ENCODE measurements at places on chromosomes 16 and 17.

DNA sequence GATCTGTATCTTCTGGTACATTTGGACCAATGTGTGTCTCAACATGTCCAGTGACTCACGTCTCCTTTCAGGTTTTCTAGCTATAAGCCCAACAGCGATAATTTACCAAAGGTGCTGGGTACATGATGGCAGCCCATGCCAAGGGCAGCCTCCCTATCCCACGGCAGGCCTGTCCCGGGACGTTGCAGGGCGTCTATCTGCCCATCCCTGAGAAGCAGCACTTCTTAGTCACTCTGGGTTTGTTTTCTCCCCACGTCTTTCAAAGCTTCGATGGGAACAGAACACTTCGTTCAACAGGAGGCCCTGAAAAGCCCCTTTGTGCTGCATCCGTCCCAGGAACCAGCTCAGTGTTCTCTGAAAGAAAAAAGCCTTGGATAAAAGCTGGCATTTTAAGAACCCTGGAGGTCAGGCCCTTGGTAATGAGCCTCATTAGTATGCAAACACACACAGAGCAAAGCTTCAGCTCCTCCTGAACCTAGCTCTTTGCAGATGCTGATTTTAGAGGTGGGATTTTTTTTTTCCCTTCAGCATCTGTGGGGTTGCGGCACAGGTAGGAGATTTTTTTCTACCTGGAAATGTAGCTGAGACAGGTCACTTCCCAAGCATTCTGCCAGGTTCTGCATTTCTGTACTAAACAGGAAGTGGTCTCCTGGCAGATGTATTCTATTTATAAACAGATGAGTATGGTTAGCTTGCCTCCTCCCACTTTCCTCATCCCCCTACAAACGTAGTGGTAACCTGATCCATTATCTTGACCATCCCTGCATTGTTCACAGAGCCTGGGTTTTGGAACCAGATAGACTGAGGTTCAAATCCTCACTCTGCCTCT, 17.5 kb upstream of the MT4 start:
- DNase-seq, result no peak

GRCh38 chr17:40469805-40470675, 26.8 kb downstream of the IGFBP4 start:
- DNase-seq, result no peak

GRCh38 chr16:68216240-68216639, 19.7 kb downstream of the ESRP2 start:
- DNase-seq, result no peak

DNA sequence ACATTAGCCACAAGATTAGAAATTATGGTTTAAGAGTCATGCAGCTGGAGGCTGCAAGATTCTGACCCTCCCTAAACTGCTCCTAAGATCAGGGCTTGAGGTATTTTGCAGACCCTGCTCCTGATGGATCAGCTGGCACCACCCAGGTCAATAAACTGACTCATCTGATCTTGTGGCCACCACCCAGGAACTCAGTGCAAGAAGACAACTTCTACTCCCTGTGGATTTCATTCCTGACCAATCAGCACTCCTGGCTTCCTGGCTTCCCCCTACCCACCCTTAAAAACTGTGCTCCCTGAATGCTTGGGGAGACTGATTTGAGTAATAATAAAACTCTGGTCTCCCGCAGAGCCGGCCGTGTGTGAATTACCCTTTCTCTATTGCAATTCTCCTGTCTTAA, 25.0 kb upstream of the MILR1 start:
- no peak for DNase-seq

DNA sequence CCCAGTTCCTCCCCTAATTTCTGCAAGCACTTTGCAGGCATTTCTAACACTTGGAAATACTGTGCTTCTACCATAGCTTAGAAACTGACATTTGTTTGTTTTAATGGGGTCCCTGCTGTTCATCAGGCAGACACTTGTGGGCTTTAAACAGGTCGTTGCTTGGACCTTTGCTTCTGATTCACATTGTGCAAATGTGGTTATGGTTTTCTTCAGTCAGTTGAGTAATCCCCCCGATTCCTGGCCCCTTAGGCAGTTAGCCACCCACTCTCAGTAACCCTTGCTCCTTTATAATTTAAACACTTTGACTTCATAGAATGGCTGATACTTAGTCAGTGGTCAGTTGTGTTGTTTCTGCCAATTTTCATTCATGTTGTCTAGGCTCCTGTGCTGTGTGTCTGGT, 39.4 kb downstream of the SLC47A1 start:
- no peak for DNase-seq

- no peak for DNase-seq
These were observed 46.5 kb downstream of the FAM222B start for GRCh38 chr17:28796062-28796461.

- DNase-seq, result no peak
These were observed 1.8 kb upstream of the OR1E1 start for GRCh38 chr17:3400055-3400454.

- DNase-seq, result no peak
These were observed 22.3 kb downstream of the TMC6 start for GRCh38 chr17:78106211-78106610.

GRCh38 chr17:63653050-63653449, 30.8 kb downstream of the MAP3K3 start:
- DNase-seq, result no peak

DNA sequence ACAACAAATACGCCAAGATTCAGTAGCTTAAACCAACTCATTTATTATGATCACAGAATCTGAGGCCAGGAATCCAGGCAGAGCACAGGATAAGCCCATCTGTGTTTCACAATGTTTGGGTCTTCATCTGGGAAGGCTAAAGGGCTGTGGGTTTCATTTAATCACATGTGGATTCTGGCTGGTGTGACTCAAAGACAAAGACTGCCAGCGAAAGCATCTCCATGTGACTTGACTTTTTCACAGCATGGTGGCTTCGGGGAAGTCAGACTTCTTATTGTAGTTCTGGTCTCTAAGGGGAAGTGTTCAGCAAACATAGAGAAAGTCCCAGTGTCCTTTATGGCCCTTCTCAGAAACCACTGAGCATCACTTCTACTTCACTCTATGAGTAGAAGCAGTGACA, 1014.4 kb upstream of the GOT2 start:
- no peak for DNase-seq

DNA sequence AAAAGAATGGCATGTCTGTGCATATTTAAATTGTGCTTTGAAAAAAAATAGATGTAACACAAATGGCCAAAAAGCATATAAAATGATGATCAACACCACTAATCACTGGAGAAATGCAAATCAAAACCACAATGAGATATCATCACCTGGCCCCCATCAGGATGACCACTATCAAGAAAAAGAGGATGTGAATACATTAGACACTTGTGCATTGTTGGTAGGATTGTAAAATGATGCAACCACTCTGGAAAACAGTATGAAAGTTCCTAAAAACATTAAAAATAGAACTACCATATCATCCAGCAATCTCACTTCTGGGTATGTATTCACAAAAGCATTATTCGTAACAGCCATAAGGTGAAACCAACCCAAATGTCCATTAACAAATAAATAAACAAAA, 91.5 kb downstream of the SPAG9 start:
- no peak for DNase-seq

DNA sequence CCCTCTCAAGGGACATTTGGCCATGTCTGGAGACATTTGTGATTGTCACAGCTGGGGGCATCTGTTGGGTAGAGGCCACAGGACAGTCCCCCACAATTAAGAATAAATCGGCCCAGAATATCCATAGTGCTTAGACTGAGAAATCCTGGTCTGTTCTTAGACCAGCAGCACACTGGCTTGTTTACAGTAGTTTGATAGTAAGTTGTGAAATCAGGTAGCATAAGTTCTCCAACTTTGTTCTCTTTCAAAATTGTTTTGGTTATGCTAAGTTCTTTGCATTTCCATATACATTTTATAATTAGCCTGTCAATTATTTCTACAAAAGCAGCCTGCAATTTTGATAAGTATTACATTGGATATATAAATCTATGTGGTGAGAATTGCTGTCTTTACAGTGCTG, 6.8 kb downstream of the MGRN1 start:
- no peak for DNase-seq

DNA sequence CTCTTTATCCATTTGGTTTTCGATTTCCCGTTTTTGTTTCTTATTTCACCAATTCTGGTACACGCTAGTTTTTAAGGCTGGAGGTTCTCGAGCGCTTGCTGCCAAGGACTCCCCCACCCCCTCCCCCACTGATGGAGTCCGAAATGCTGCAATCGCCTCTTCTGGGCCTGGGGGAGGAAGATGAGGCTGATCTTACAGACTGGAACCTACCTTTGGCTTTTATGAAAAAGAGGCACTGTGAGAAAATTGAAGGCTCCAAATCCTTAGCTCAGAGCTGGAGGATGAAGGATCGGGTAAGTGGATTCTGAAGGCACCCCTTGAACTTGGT, 825 bp downstream of the RPTOR start:
- DNase-seq, result no peak

DNA sequence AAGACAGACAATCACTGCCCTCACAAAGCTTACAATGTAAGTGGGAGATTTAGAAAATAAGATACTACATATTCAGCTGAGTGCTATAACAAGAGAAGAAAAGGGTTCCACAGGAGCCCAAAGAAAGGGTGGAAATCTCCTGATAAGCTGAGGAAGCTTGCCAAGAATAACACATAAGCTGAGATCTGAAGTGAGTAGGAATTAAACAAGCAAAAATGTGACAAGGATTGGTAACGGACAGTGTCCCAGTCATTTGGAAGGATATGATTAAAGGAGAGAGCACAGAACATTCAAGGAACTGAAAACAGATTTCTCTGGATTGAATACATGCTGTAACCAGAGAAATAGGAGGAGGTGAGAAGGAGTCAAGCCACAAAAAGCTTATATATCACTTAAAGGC, 13.0 kb downstream of the CDYL2 start:
- no peak for DNase-seq

DNA sequence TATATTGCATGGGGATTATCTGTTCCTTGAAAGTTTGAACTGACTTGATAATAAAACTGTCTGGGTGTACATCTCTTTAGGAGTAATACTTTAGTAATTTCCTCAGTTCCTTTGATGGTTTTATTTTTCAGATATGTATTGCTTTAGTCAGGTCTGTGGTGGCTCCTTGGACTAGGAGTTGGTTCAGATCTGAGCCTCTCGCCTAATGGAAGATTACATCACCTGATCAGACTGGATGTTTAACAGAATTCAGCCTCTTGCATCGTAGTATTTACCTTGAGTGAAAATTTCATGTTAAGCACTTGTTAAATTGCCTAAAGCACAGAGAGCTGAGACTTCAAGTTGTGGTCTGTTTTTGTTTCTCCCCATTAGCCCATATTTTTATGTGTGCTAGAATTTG, 267.3 kb downstream of the MAP2K4 start:
- DNase-seq, result no peak

DNA sequence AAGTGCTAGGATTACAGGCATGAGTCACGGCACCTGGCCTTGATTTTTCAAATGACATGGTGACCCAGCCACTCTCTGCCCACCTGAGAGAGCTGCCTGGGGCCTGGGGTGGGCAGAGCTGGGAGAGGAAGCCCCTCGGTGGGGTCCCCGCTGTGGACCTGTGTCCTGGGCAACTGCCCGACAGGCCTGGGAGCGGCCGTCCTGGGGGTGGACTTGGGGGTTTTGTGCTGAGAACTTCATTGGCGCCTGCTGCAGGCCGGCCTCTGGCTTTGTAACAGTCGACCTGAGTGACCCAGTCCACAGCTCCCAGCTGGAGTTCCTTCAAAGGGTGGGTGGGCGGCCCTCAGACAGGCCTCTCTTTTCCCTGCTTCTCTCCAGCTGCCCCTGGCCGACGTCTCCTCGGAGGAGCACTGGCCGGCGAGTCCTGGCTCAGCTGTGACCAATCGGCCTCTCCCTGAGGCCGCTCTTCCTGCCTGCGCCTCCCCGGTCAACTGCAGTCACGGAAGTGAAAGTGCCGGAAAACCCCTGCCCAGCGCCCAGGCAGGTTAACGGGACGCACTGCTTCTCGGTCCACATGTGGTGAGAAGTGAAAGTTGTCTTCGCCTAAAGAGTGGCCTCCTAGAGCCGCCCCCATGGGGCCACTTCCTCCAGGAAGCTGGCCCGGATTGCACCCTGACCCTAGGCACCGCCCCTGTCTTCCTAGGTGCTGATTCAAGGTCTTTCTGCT, 5.5 kb downstream of the CBFA2T3 start:
- no peak for DNase-seq

- DNase-seq, result peak; percentile 64
These were observed 329 bp downstream of the KPNB1 start for GRCh38 chr17:47649972-47650524.

- no peak for DNase-seq
These were observed 26.1 kb downstream of the MNT start for GRCh38 chr17:2374549-2375285.

DNA sequence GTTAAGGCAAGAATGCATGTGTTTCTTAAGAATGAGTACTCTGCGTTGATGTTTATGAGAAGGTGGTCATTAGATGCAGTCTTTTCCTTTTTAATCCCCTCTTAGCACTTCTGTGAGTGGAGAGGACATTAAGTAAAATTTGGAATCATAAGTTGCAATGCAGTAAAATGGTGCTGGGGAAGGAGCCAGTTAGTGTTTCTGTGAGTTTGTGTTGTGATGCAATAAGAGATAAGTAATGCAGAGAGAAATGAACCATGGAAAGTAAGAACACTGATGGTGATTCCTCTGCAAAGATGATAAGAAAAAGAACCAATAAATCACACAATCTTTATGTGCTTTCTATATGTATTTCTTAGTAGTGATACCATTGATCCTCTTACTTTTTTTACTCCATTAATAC, 20.0 kb downstream of the ABHD15 start:
- DNase-seq, result no peak

- no peak for DNase-seq
These were observed 1.7 kb downstream of the TUBG2 start for GRCh38 chr17:42660692-42661345.
